Retinal pigment epithelial cell (primary cell): ENCODE measurements at places on chromosomes 11 and 22.

GRCh38 chr11:95359756-95360155 is 128.8 kb upstream of the SESN3 start:
- no peak for DNase-seq

DNA sequence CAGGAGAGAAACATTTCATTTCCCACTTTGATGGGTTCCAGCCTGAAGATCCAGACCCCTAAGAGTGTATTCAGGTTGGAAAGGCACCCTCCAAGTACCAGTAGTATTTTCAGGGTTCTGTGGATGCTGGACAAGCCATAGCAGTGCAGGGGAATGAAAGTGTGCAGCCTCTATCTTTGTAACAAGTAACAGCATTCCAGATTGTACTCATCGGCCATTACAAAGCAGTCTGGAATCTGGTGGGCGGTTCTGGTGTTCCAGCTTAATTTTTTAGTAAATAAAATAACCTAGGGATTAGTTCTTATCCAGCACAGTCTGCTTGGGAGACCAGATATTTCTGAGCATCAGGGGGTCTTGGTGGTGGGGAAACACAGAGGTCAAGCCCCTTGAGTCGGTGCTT is 22.6 kb downstream of the APLNR start:
- peak; percentile 62 for DNase-seq

GRCh38 chr11:107232451-107232850 is 214.2 kb upstream of the GUCY1A2 start:
- DNase-seq, result no peak

DNA sequence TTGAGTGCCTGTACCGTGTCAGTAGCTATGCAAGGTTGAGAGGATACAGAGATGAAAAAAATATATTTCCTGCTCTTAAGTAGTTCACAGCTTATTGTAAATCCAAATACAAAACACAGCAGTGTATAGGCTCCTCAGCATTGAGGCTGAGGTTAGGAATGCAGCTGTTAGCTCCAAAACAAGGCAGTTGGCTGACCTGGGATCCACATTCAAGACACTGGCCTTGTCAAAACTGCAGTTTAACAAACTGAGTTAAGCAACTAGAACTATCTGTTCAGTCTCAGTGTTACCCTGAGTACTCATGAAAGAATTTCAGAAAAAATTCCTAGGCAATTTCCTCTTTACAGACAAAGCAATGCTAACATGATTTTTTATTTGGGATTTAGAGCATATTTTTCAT is 42.8 kb downstream of the REXO2 start:
- DNase-seq, result no peak

DNA sequence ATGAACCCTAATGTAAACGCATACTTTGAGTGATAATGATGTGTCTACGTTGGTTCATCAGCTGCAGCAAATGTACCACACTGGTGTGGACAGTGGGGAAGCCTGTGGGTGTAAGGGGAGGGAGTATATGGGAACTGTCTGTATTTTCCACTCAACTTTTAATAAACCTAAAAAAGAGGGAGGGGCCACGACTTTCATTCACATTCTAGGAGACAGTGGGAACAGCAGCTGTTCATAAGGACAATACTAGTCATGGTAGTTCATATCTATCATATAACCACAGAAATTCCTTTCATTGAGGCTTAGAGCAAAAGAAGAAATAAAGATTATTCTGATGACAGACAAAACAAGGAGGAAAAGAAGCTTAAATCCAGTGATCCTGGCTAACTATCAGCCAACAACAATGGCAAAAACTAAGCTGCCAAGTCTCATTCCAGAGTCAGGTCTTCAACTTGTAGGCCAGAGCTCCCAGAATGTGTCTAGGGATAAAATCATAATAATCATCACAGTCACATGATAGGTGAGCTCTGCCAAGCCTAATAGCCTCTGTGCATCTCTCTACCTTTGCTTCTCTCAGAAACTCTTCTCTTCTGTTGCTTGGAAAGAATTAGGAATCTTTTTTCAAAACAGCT is 59.4 kb upstream of the CHRM4 start:
- peak; percentile 13 for DNase-seq

DNA sequence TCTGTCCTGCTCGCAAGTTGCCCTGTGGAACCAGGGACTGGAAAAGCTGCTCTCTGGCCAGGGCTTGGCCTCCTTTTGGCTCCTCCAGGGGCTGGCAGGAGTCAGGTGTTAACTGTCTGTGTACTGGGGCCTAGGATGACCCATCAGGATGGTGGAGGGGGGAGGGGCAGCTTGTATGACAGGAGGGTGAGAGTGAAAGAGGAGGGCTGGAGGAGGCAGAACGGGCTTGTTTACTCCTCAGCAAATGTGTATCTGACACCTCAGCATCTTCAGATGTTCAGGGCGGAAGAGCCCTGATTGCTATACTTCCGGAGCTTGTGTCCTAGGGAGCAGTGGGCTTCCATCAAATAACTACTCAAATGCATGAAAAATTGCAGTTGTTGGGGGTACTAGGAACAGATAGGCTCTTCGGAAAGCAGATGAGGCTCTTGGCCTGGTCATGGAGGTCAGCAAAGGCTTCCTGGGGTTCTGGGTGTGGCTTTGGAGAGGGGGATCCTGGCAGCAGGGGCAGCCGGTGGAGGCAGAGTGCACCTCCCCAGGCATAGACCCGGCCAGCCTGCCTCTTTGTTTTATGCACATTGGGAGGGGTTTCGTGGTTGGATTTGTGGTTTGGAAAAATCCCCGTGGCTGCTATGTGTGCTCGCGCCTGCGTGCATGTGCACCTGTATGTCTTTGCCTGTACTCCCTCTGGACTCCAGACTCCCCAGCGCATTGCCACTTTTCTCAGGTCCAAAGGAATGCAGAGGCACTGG is 31.2 kb downstream of the CD82 start:
- DNase-seq, result no peak

- DNase-seq, result no peak
Observed at GRCh38 chr11:123645286-123645975, 9.0 kb downstream of the SCN3B start.

DNA sequence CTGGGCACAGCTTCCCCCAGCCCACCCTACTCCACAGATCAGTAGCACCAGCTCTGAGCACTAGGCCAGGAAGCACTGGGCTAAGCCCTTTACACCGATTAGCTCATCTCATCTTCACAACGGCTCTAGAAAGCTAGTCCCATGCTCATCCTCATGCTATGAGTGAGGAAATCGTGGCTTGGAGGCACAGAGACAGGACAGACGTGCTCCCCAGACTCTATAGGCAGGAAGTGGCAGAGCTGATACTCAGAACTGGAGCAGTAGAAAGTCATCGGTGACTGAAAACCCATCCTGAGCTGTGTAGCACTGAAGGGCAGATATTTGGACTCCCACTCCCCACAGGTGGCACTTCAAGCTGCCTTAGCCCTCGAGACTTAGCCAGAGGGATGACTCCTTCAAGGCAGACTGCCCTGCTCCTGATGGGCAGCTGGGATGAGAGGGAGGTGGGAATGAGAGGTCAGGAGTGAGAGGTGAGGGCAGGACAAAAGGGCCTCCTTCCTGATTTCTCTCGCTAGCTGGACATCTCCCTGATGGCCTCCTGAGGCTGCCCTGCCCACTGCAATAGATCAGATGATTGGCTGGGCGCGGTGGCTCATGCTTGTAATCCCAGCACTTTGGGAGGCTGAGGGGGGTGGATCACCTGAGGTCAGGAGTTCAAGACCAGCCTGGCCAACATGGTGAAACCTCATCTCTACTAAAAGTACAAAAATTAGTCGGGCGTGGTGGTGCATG is 9.7 kb downstream of the CD5 start:
- no peak for DNase-seq

GRCh38 chr22:48535868-48536540 is 1291.7 kb downstream of the BRD1 start:
- DNase-seq, result no peak

GRCh38 chr11:35800970-35801953 is 138.7 kb downstream of the TRIM44 start:
- no peak for DNase-seq

- DNase-seq, result no peak
Observed at GRCh38 chr11:45798793-45799441, 6.0 kb upstream of the SLC35C1 start.

GRCh38 chr22:36252754-36253522 is at the start of gene APOL1:
Gene APOL1 (plus strand): TSS chr22:36253133. CDS start chr22:36254956, 1,823 bp downstream.
- no peak for DNase-seq

DNA sequence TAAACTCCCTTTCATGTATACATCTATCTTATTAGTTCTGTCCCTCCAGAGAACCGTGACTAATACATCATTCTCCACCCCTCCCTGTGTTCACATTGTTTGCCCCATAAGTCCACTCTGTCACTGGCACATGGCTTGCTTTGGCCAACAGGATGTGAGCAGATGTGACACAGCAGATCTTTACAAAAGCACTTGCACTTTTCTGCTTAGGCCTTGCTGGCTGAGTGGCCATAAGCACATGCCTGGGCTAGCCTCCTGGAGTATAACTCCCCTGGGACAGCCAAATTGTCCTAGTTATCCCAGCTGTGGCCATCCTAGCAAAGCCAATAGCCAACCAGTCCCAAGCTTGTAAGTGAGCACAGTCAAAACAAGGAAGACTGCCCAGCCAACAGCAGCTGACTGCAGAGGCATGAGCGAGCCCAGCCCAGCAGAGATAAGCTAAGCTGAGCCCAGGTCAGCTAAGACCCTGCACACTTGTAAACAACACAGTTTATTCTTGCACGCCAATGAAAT is 9.7 kb upstream of the RCN1 start:
- peak; percentile 36 for DNase-seq

GRCh38 chr11:20015529-20016427 is 144.5 kb downstream of the DBX1 start:
- DNase-seq, result peak; percentile 34

GRCh38 chr11:33987975-33988580 is 63.5 kb upstream of the CAPRIN1 start:
- DNase-seq, result peak; percentile 39

GRCh38 chr11:111788051-111788450 is 21.9 kb upstream of the PPP2R1B start:
- no peak for DNase-seq

DNA sequence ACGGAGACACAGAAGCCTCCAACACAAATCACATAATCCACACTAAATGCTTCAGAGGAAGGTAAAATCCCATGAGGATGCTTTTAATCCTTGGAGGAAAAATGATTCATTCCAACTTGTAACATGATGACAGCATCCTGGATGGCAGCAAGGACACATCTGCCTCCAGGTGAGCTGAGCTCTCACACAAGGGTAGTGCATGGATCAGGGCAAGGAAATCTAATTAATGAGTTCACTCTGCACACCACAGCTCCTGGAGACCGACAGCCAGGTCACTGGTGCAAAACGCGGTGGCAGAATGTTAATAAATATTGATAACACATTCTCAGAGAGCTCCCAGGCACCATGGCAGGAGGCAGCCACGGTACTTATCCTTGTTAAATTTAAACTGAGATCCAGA is 40.3 kb upstream of the CYP2D6 start:
- DNase-seq, result no peak

- no peak for DNase-seq
Observed at GRCh38 chr11:36008584-36008983, 64.7 kb downstream of the LDLRAD3 start.

DNA sequence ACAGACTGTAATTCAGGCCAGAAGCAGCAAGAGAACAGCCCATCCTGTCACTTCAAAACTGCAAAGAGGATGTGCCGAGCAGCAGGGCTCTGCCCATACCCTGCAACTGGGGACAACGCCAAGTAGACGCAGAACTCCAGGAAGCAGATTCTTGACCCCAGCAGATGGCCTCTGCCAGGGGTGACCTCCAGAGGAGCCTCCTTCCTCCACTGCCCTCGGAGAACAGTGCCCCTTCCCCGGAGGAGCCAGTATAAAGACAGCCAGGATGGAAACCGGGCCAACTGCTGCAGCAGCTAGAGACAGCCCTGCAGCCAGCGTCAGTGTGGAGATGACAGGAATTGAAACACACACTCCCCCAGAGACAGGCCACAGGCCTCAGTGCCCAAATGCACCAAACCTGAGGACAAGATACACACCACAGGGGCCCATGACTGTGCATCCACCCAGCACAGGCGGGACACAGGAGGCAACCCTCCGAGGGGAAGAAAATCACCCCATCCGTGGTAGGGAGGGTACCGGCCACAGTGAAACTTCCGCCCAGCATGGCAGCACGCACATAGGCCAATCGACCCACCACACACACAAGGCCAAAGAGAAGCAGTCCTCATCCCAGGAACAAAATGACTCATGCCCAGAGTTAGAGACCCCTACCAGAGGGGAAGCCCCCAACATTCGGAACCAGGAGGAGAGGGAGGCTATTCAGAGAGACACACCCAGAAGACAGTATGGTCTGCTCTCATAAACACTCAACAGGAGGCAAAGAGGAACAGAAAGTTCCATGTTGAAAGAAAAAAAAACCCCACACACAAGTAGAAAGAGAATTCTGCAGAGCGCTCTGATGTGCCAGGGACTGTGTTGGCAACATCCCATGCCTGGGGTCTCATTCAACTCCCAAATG is 5.6 kb downstream of the AHNAK start:
- no peak for DNase-seq

GRCh38 chr22:20080776-20081654 is 974 bp downstream of the DGCR8 start:
- DNase-seq, result no peak

DNA sequence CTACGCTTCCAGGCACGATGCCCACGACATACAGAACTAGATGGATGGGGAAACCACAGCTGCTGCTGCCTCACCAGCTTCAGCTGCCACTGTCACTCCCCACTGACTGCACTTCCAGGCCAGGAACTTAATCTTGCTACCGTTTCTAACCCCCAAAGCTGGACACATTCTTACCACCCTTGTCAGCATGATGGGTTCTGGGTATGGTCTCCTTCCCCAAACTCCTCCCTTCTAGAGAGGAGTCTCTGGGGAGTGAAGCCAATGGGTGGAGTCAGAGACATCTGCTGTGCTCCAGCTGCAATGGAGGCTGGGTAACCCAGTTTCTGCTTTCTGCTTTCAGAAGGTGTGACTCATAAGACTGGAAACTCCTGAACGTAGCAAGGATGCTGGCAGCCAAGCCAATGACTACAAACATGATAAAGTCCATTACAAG is 87.0 kb upstream of the THY1 start:
- DNase-seq, result no peak

GRCh38 chr11:21892736-21893564 is 299.9 kb upstream of the ANO5 start:
- no peak for DNase-seq

- DNase-seq, result no peak
Observed at GRCh38 chr11:34337016-34337415, 20.8 kb downstream of the ABTB2 start.

DNA sequence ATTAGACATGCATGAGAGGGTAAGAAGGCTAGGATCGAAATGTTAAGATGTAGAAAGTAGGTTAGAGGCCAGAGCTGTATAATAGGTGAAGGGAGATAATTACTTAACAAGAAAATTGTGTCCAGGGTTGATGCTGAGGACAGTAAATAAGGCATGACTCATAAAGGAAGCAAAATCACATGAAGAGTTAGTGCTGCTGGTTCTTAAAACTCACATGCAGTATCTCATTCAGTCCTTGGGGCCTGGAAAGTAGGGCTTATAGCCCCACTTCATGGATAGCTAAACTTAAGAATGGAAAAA is 130.2 kb downstream of the NCAM1 start:
- DNase-seq, result no peak

- DNase-seq, result no peak
Observed at GRCh38 chr11:133507185-133507584, 25.1 kb downstream of the OPCML start.
